Germinal center (tissue), 1 donor: ENCODE measurements at places on chromosomes 12 and 14.

- DNase-seq: no peak
Observed at GRCh38 chr12:49027846-49028555, 9.4 kb upstream of the PRKAG1 start.

DNA sequence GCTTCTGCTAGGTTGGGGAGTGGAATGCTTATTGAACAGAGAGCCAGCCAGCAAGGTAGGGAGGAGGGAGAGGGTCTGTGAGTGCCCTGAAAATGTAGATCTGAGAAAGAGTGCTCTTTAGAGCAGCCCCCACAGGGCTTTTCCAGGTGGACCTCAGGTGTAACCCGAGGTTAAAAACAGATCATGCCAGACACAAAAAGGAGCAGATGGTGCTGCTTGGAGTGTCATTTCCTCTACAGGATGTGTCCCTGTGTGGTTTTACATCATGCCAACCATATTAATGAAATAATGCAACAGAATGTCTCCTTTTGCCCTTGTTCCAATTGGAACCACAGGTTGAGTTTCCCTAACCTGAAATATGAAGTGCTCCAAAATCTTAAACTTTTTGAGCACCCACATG lies 6.4 kb downstream of the SUSD6 start:
- DNase-seq: no peak

GRCh38 chr12:92396647-92397252 lies 251.1 kb upstream of the BTG1 start:
- no peak for DNase-seq

- DNase-seq: no peak
Observed at GRCh38 chr14:48710133-48710532, 876.0 kb downstream of the RPS29 start.

GRCh38 chr12:3042394-3042793 lies 34.8 kb upstream of the TSPAN9 start:
- DNase-seq: peak; percentile 88

DNA sequence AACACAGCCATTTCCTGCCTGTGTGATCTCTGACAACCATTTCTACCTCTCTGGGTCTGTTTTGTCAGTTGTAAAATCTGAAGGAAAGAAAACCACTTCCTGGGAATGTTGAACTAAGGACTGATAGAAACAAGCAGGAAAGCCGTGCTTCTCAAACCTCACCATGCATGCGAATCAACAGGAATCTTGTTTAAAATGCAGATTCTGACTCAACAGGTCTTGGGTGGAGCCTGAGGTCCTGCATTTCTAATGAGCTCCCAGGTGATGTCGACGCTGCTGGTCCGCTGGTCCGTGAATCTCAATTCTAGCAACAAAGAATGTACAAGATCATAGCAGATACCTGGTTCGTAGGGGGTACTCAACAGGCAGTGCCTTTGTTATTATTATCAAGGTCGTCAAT lies 38.0 kb upstream of the GPATCH2L start:
- DNase-seq: no peak

GRCh38 chr14:83172363-83172762 lies 1638.7 kb upstream of the SEL1L start:
- no peak for DNase-seq

GRCh38 chr12:65885716-65886115 lies 61.4 kb downstream of the HMGA2 start:
- no peak for DNase-seq

DNA sequence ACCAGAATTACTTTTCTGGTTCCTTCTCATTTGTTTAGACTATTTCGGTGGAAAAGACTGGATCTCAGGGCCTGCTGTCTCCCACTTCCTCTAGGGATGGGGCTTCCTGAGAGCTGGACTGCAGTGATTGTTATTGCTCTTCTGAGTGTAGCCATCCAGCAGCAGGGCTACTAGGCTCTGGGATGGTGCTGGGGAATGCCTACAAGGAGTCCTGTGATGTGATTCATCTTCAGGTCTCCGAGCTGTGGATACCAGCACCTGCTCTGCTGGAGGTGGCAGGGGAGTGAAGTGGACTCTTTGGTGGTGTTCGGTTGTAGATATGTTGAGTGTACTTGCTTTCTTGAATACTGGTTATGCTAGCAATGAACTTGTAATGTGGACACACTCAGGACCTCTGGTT lies 42.7 kb downstream of the AEBP2 start:
- no peak for DNase-seq

- no peak for DNase-seq
Observed at GRCh38 chr14:38199076-38199475, 8.6 kb upstream of the SSTR1 start.

GRCh38 chr14:68097727-68098126 lies 278.1 kb downstream of the RAD51B start:
- no peak for DNase-seq

DNA sequence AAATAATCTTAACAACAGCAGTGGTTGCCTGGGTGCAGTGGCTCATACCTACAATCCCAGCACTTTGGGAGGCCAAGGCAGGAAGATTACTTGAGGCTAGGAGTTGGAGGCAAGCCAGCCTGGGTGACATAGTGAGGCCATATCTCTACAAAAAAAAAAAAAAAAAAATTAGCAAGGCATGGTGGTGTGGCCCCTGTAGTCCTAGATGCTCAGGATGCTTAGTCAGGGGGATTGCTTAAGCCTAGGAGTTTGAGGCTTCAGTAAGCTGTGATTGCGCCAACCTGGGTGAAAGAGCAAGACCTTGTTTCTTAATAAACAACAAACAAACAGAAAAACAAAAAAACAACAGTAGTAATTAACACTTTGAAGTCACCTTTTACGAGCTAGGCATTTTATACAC lies 642 bp upstream of the ACSM4 start:
- DNase-seq: no peak
